NCI-H187 (cell line): ENCODE measurements at places on chromosomes 1 and 21.
A peak's percentile ranks its signal among the peaks of the same experiment; 100 is the strongest.

- DNase-seq: no peak
These were observed 22.5 kb downstream of the BATF3 start for GRCh38 chr1:212677136-212677535.

- DNase-seq: no peak
These were observed 43.2 kb downstream of the GDAP2 start for GRCh38 chr1:117886101-117886795.

- DNase-seq: no peak
These were observed 8.8 kb upstream of the AGTRAP start for GRCh38 chr1:11727119-11727518.

DNA sequence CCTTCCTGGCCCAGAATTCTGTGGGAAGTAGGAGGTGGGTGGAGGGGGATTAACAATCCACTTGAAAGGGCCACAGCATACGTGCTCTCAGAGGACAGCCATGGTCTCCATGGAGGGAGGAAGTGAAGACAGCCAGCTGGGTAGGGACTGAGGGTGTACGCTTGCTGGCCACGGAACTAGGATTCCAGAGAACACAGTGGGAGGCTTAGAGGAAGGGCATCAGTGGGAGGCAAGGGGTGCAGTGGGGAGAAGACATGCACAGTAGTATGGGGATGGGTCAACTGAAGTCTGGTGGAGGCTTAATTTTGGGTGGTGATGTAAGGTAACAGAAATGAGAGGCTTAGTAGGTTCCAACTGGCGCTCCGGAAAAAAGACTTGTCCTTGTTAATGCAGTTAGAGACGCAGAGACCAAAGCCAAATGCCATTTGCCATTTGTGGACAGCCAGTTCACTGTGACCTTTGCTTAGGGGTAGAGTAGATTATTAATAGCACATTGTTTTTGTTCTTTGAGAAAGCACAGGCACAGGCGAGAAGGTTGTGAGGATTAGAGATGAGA lies 103.0 kb downstream of the ZSCAN20 start:
- no peak for DNase-seq

DNA sequence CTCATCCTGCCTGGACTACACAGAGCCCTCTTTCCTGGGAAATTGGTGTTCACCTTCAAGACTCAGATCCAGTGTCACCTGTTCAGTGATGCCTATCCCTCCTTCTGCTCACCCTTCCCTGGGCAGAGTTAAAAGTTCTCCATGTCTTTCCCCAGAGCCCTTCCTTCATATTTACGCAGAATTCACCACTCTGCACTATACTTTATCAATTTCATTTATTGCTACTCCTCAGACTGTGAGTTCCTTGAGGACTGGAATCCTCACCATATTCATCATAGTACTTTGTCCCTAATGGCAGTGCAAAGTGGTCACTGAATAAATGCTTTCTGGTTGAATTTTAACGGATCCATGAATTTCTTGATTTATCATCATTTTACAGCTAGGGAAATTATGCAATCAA lies 300.0 kb downstream of the CHRM3 start:
- DNase-seq: no peak

DNA sequence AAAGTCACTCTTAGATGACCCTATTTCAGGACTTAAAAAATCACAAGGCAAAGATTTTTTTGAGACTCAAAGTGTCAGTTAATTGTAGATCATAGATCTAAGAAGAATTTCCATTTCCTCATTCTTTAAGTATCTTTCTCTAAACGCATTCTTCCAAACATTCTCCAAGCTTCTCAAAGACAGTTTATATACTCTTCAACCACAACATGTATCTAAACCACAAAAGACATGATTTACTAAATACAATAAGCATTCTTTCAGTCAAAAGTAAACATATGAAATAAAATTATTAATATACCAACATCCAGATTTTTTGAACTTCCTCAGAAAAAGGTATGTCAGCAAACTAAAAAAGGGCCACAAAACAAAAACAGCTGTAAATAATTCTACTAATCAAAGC lies 24.4 kb downstream of the RC3H1 start:
- no peak for DNase-seq

DNA sequence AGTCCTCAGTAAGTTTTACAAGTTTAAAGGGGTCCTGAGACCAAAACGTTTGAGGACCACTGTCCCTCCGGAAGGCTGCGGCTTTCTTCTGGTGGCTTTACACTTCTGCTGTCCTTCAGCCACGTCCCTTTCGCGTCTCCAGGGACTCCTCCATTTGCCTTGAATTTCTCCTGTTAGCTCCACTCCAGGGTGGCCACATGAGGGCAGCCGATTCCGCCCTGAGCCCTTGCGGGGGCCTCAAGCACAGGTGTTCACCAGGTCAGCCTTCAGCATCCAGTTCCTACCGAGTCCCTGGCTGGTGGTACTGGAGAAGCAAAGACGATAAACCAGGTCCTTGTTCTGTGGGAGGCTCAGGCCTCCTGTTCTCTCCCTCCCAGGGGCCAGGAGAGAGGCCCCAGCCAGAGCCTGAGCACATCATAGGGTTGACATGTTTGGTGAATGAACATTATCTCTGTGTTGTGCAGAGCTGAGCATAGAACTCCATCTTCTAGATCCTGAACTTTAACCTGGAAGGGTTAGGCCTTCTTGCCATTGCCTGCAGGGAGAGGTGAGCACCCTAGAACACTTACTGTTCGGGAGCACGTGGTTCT lies 27.4 kb upstream of the COQ8A start:
- DNase-seq: peak; percentile 1

- no peak for DNase-seq
These were observed 221.8 kb upstream of the HOOK1 start for GRCh38 chr1:59592924-59593323.

DNA sequence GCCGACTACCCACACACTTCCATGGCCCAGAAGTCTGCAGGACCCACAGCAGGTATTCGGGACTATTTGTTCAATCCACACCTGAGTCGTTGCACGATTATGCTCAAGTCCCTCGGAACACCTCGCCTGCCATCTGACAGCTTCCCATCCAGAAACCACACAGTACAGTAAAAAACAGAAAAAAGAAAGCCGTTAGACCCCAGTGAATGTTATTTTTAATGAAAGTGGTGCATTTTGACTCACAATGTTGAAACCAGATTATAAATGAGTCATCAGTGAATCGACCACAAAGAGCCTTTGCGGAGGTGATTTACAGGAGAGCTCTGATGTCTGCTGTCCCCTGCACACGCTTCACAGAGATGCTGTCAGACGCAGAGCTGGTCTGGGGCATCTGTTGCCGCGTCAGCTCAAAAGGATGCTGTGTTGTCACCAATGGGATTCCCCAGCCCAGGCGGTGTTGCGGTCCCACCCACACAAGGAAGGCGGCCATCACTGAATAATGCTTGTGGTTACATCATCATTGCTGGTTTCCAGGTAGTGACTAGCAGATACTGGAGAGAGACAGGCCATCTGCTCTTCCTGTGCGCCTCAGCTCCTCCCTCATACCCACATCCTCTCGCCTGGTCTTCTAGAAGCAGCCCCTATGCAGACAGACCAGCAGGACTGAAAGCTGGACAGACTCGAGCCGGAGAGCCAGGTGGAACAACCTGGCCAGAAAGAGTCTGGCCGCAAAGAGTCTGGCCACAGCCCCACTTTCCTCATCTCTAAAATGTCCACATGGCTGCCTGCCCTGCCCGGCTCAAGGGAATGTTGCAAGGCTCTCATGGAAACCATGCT lies 116.8 kb downstream of the TOMM20 start:
- no peak for DNase-seq

GRCh38 chr1:159669338-159669737 lies 45.1 kb downstream of the CRP start:
- DNase-seq: no peak

- DNase-seq: no peak
These were observed 17.2 kb downstream of the JAK1 start for GRCh38 chr1:64948905-64949833.

- DNase-seq: no peak
These were observed 80.3 kb upstream of the ARTN start for GRCh38 chr1:43853161-43853921.

DNA sequence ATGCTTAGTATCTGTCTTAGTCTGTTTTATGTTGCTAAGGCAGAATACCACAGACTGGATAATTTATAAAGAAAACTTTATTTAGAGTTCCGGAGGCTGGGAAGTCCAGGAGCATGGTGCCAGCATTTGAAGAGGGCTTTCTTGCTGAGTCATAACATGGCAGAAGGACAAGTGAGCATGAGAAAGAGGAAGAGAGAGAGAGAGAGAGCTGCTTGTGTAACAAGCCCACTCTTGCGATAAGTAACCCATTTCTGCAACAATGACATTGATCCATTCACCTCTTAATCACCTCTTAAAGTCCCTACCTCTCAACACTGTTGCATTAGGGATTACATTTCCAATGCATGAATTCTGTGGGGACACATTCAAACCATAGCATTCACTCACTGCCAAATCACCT lies 11.7 kb upstream of the MYOCOS start:
- DNase-seq: no peak

DNA sequence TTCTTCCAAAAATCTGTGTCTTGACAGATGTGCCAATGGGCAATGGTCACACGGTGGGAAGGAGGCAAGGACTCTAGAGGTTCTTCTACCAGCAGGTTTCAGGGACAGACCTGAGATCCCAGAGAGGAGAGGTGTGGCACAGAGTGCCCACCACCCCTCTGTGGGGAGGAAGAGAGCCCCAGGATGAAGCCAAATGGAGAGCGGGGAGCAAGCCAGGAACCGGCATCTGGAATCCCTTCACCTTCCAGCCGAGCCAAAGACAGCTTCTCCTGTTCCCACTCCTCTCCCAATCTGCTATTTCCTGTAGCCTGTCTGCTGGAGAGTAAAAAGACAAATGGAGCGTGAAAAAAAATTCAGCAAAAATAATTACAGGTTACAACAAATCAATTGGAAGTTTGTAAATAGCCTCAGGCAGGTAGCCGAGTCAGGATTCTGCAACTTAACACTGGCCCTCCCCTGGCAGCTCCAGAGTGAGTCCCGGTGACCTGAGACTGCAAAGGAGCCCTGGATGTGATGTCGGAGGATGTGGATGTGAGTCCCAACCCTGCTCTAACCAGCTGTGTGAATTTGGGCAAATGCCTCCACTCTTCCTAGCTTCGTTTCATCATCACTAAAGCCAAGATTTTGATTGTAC lies 45.4 kb upstream of the LRRN2 start:
- DNase-seq: no peak

GRCh38 chr1:117964290-117965038 lies 34.9 kb downstream of the WDR3 start:
- no peak for DNase-seq

- DNase-seq: no peak
These were observed 57.2 kb downstream of the NPHP4 start for GRCh38 chr1:5935026-5935425.

DNA sequence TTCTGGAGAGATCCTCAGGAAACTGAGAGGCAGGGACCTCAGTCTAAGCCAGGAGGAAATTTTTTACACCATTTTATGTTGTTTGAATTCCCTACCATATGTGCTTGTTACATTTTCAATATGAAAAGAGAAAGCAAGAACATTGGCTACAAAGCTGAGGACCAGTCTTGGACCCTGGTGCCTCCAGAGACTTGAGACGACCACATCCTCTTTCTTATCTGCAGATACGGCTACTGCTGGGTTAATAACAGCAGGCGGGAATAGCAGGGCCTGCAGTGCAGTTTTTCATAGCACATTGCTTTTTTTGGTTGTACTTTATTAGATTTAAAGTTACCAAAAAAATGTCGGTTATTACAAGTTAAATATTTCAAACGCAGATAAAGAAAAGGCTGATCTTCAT lies 3.9 kb downstream of the KDM4A start:
- no peak for DNase-seq

DNA sequence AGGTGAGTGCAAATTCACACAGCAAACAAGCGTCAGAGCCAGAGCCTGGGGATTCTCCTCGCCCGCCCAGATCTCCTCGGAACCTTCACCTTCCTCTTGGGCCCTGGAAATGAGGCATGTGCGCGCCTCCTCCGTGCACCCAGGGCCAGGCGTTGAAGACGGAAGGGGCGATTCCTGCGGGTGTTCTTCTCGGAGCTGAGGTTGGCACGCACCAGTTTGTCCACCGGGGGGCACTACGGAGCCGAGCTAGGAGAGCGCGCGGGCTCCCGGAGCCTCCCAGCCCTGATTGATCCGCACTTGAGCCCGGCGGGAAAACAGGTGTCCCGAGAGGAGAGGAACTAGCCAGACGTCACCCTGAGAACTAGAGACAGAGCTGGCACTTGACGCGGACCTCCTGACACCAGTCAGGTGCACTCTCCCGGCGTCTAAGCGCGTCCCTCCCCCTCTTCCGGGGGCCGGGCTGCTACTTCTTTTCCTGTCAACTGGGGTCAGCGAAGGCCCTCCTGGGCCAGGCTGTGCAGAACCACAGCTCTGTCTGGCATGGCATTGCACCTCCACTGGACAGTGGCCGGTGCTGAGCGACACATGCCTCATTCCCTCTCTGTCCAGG lies 18.3 kb upstream of the SERINC2 start:
- peak; percentile 86 for DNase-seq

- DNase-seq: no peak
These were observed 2.5 kb downstream of the ABCA4 start for GRCh38 chr1:94118471-94118870.

GRCh38 chr1:55050283-55050682 lies 10.9 kb downstream of the PCSK9 start:
- no peak for DNase-seq

DNA sequence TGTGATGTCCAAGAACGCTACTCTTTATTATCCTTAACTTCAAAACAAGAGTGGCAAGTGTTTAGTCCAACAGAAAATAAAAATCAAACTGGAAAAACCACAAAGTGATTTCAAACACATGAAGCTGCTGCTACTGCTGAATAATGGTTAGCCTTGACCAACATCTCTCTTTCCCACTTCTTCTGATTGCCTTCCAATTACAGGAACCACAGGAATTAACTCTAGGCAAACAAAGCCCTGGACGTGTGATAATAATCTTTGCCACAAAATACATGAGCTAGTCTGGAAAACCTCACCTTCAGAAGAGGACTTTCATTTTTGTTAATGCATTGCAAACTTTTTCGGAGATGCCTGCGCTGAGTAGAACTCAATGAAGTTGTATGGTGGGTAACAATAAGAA lies 48.6 kb upstream of the COL11A1 start:
- no peak for DNase-seq

DNA sequence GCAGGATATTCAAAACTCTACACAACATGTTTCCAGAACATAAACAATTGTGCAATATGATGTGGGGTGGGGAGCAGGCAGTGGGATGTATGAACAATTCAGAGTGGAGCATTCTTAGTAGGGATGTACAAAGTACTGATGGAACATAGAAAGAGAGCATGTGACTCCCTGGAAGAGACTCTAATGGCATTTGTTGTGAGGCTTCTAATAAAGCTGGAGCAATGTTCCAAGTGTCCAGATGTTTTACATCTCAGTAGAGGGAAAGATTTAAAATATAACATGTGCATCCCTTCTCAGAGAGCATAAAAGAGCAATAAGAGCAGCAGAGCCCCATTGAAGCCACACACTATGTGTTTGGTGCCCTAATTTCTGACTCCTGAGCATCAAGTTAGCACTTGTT lies 116.5 kb downstream of the BRINP2 start:
- no peak for DNase-seq
